ENCODE measurements at places on chromosomes 6 and 20.
A peak's percentile ranks its signal among the peaks of the same experiment; 100 is the strongest.

DNA sequence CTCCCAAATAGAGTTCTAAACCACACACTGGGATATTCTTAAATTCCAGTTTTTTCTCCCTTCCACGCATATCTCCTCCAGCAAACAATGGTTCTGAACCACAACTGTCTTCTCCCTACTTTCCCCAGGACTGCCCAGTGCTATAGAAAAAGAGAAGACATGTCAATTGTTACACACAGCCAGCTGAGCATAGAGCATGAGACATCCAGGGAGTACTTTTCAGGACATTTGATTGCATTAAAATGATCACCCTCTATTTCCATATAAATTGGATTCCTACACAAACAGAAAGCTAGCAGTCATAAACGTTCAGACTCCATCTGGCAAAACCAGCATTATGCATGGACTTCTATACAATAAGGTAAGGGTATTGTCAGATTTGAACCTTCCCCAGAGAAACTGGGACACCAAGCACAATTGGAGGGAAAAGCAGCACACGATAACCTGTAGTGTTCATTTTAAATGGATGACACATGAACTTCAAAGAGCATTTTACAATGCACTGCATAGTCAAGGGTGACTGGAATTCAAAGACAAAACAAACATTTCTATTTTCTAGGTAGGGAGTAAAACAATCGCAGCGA is 93.1 kb upstream of the HEY2 start:
- DNase-seq, result no peak

- DNase-seq, result no peak
Measured at GRCh38 chr20:2759143-2759542, 41.3 kb downstream of the CPXM1 start.

DNA sequence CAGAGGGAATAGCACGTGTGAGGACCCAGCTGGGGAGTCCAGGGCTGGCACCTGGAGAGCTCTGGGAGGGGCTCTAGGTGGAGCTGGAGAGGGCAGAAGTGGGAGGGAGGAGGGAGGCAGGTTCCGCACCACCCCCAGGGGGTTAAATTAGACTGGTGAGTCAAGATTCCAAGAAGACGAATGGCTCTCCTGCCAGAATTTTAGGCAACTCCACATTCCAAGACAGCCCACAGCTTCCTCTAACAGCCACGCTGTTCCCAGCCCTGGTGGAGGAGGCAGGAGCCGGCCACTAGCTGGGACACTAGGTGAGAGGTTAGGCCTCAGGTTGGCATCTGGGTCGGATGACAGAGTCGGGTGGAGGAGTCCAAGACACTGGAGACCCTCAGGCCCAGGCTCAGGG is 60.2 kb downstream of the TFAP2C start:
- DNase-seq, result peak; percentile 36

- DNase-seq, result no peak
Measured at GRCh38 chr20:48797850-48798747, 29.7 kb downstream of the PREX1 start.

GRCh38 chr20:19648024-19648423 is 110.0 kb upstream of the RIN2 start:
- DNase-seq, result no peak

DNA sequence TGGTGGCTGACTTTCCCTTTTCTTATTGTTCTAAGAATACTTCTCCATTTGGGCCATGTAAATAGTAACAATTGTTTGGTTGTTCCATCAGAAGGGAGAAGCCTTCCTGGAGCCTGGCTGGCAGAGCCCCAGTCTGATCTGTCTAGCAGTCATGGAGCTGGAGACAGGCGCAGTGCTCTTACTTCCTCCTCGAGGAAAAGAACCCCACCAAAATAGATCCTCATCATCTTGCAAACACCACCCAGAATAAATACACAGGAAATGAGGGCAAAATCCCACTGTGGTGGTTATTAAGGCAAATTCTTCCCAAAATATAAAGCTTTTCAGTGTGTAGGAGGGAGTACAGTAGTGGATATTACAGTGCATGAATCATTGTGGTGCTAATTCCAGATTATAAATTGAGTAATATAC is 195.1 kb upstream of the SGK1 start:
- no peak for DNase-seq

DNA sequence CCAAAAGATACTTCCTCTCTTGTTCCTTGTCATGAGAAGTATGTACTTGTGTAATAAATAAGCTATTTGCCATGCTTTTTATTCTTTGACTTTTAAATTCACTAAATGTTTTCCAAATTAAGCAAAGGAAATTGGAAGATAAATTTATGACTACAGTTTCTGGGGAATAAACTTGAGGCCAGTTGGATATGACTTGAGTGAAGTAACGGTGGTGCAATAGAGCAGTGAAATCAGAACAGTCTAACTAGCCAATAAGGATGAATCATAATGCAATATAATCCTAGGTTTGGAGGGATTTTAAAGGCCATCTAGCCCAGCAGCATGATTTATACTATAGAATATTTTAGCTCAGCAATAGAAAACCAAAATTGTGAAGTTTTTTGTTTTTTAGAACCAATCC is 183.8 kb upstream of the TCF21 start:
- no peak for DNase-seq

DNA sequence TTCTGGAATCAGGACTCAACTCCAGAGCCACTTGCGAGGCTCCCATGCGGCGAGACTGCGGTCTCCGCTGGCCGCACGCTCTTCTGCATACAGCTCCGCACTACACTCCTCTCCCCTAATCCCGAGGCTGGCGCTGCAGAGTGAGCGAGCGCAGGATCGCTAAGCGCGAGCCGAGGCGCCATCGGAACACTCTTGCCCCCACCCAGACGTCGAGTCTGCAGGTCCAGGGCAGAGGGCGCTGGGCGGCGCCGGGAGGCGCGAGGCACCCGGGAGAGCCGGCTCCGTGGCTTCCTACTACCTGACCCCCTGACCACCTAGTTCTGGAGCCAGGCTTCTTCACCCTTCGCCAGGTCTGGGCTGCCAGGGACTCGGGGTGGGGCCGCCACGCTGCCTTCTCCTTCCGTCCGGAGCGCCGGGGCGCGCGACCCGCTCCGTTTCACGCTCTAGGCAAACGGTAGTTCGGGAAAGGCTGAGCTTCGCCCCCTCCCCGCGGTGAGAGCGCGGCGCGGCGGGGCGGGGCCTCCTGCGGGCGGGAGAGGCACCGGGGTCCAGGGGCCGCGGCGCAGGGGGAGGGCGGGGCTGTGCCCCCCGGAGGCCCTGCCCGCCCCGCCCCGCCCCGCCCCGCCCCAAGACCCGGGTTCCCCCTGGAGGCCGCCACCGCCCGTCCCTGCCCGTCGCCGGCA is 5.4 kb upstream of the TUBB2A start:
- DNase-seq, result peak; percentile 83

DNA sequence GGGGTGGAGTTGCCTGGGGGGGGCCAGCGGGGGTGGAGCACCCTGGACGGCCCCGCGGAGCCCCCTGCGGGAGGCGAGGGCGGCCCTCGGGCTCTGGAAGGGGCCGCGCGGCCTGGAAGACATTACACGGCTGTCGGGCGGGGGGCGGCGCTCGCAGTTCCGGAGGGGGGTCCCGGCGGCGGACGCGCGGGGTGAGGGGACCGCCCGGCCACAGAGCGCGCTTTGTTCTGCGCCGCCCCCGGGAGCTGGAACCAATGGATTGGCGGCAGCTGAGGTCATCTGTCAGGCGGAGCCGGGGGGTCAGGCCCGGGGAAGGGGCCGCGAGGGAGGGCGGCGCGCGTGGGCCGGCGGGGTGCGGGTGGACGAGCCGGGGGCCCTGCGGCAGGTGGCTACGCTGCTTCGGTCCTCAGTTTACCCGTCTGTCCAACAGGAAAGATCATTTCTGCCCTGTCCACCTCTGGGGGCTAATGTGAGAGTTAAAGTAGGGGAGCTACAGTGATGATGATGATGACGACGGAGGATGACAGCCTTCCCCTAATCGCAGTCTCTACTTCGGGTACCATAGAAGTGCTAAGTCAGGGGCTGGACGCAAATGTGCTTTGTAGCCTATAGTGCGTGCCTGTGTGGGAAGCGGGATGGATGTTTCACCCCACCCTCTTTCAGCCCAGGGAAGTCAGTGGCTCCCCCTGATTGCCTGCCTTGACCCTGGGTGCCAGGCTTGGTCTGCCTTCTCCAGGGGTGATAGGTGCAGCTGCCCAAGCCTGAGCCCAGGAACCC is 10.4 kb downstream of the SRXN1 start:
- no peak for DNase-seq

GRCh38 chr20:50920997-50921396 is 10.2 kb downstream of the ADNP start:
- no peak for DNase-seq

GRCh38 chr6:142845143-142845571 is 99.8 kb downstream of the HIVEP2 start:
- DNase-seq, result no peak
